Erythroblast (primary cell): ENCODE measurements at places on chromosomes 2 and 18.
A peak's percentile ranks its signal among the peaks of the same experiment; 100 is the strongest.

DNA sequence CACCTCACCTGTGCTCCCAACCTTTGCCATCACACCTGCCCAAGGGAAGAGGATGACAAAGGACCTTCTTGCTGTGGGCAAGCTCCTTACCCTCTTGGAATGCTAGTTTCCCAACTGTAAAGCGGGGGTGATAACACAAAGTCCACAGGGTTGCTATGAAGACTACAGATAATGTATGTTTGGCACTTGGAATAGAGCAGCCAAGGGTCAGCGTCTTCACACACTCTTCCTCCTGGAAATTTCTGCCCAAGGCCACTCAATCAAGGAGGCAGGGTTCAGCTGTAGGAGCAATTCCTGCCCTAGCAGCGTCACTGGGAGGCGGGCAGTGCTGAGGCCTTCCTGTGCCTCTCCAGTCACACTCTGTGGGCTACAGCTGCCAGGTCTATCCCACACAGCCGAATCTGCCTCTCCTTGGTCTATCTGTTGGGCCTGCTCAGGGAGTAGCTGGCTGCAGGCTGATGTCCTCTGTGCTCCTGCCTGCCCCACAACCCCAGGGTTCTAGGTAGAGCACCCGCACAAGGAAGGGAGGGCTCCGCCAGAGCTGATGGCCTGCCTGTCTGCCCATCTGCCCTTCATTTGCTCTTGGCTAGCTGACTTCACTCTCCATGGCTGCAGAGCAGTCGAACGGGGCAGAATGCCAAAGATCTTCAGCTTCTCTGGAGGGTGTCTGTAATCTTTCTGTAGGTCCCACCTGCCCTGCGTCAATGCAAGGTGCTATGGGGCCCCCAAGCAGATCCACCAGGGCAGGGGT, 91.9 kb downstream of the MRO start:
- no peak for DNase-seq

DNA sequence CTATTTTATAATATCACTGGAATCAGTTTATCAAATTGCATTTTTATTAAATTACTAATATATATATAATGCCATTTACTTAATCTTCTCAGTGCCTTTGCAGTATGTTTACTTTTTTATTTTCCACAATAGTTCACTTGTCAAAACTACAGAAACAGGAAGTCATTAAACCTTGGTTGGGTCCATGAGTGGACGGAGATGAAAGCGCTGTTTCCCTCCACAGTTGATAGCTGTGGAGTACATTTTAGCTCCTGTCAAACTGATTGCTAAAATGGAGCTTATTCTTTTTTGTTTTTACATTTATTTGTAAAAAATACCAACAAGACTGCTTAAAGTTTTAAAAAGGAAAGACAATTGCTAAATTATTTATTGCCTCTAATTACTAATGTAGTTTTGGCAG, 19.2 kb downstream of the MFF start:
- DNase-seq: no peak

DNA sequence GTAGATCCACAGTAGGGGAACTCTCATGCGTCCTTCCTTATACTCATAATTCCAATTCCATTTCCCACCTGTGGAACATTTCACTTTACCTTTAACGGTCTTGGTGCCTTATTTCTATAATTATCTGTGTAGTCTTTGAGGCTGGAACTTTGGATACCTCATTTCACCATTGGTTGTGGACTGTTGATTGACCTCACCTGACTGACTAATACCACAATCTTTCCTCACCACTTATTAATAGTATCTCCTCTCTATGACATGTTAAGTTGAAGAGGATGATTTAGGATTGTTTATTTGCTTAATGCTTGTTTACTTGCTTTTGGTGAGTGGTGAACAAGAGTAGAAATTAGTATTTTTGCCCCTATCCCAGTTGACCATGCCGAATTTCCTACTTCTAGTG, 50.0 kb downstream of the R3HDM1 start:
- no peak for DNase-seq

DNA sequence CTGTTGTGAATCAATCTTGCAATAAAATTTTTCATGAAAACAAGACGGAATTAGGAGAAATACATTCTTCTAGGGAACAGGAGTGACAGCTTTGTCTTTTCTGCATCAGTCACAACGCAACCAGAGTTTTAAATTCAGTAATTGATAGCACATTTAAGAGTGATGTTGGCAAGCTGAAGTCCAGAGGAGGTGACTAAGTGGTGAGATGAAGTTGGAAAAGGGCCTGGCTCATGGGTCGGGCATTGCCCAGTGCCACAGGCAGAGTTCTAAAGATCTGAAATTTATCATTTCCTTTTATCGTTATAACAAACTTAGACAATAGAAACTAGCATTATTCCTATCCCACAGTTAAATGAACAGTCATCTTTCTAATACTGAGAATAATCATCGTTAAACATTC, 764.6 kb upstream of the ZEB2 start:
- no peak for DNase-seq

- DNase-seq: peak; percentile 33
Measured at GRCh38 chr2:46876741-46877384, 38.7 kb downstream of the MCFD2 start.

DNA sequence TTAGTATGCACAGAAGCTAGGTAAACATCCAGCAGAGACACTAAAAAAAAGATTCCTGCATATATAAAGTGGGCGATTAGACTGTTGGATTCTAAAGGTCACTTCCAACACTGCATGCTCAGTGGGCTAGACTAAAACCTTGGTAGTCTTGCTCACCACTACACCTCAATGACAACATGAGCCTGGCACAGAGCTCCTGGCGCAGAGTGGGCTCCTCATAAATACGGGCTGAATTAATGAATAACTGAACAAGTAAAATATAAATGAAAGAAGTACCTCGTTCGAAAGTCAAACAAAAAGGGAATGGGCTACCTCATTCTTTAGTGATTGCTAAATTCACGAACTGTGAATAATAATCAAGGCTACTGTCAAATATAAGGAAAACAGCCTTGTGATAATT, 185.3 kb downstream of the STK39 start:
- no peak for DNase-seq

- DNase-seq: peak; percentile 99
Measured at GRCh38 chr18:45967007-45967706, at the start of gene EPG5. TSS of gene EPG5 (minus strand) at chr18:45967329. CDS start at chr18:45967239, 90 bp downstream.

- no peak for DNase-seq
Measured at GRCh38 chr2:9693196-9693491, 62.3 kb upstream of the YWHAQ start.

GRCh38 chr18:3139406-3139805, 80.4 kb downstream of the MYOM1 start:
- no peak for DNase-seq

DNA sequence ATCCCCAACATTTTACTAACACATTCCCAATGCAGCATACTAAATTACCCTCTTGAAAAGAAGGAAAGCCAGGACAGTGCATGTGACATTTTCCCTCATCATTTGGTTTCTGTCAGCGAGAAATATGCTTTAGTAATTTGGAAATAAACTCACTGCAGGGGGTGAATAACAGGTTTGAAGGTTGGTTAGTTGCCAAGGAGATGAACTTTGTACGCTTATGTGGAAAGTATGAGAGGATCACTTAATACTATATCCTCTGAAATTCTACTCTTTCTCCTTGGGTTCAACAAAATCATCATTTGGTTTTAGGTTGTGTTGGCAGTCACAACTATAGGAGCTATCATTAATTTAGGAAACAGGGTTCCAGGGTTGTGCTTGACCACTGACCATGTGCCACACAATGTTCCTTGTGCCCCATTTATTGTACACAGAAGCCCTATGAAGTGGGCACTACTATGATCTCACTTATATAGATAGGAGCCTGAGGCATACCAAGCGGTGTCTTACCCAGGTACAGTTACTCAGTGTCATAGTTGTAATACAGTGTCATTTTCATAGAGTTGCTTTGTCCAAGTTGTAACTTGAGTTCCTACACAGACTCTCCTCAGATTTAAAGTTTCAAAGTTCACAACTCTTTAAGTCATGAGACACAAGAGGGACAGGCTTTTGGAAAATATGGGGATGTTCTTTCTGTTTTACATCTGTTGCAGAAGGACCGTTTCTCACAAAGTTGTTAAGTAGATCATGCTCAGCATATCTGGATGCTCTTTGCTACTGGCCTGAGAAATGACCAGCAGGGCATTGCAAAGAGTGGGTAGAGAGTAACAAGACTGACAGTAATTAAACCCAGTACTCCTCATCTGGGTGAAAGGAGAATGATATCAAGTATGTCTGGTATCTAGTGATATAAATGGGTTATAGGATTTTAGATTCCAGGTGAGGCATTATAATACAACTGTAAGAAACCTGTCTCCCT, 91.8 kb downstream of the MAP4K4 start:
- DNase-seq: no peak

DNA sequence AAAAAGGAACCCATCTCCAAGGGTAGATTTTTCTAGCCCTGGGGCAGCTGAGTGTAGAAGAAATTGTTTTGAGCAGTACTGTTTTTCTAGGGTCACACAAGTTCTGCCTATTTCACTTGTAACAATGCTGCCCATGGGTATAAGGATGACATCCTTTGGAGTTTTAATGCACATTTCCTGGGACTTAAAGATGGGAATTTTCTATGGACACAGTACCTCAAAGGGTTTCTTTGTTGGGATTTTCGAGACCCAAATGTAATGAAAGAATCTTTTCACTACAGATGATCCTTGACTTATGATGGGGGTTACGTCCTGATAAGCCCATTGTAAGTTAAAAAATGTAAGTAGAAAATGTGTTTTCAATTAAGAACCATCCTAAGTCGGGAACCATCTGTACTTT, 31.8 kb downstream of the CDC42EP3 start:
- DNase-seq: no peak

DNA sequence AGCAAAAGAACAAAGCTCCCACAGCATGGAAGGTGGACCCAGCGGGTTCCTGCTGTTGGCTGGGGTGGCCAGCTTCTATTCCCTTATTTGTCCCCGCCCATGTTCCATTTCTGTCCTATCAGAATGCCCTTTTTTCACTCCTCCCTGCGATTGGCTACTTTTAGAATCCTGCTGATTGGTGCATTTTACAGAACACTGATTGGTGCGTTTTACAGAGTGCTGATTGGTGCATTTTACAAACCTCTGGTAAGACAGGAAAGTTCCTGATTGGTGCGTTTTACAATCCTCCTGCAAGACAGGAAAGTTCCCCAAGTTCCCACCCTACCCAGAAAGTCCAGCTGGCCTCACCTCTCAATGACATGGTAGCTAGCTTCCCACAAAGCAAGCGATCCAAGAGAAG, 40.2 kb upstream of the UGP2 start:
- peak; percentile 3 for DNase-seq

DNA sequence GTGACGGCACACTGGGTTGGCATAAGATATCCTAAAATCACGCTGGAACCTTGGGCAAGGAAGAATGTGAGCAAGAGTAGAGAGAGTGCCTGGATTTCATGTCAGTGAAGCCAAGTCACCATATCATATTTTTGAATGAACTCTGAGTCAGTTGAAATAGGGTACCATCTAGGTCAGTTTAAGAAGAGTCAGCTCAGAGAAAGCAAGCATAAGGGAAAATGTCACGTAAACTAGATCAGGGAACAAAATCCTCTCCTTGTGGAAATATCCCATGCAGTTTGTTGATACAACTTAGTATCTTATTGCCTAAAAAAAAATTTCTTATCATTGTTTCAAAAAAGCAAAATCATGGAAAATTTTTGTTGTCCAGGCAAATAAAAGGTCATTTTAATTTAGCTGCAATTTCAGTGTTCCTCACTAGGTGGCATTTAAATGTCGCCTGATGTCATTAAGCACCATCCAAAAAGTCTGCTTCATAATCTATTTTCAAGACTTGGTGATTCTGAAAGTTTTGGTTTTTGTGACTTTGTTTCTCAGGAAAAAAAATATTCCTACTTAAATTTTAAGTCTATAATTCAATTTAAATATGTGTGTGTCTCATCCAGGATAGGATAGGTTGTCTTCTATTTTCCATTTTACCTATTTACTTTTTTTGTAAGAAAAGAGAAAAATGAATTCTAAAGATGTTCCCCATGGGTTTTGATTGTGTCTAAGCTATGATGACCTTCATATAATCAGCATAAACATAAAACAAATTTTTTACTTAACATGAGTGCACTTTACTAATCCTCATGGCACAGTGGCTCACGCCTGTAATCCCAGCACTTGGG, 19.6 kb downstream of the RSAD2 start:
- DNase-seq: peak; percentile 77

- DNase-seq: no peak
Measured at GRCh38 chr2:187614756-187615155, 60.5 kb upstream of the TFPI start.

DNA sequence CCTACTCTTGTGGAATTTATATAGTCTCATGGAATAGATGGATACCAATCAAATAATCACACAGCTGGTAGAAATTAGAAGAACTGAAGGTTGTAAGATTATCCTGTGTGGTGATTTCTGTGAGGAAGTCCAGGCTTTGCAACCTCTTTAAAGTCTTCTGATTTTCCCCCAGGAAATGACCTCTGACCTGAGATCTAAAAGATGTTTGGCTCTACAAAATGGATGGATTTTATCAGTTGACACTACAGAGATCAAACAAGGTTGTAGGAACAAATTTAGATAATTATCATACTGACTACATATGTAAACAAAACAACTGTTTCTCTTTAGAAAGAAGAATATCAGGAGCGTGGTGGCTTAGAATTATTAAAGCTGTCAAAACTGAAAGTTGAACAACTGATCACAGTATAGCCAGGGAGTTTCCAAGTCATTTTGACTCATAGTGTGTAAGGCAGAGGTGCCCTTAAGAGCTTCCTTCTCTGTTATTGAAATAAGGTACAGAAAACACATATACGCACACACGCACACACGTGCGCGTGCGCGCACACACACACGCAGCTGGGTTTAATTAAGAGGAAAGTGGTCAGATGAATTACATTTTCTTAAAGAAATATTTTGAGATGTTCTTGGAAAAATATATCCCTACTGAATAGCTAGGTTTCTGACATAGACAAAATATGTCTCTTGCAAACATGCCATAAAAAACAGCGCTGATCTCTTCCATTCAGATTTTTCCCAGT, 35.5 kb upstream of the PELI1 start:
- DNase-seq: no peak

GRCh38 chr2:60352491-60353405, 200.7 kb downstream of the BCL11A start:
- DNase-seq: no peak

- DNase-seq: peak; percentile 76
Measured at GRCh38 chr18:54945576-54946125, 13.6 kb downstream of the CCDC68 start.

GRCh38 chr18:11733031-11733430, 44.0 kb downstream of the GNAL start:
- peak; percentile 87 for DNase-seq

- no peak for DNase-seq
Measured at GRCh38 chr18:13382366-13382953, 163.9 kb downstream of the LDLRAD4 start.

- no peak for DNase-seq
Measured at GRCh38 chr2:45812011-45812500, 160.6 kb downstream of the PRKCE start.

GRCh38 chr18:13452388-13452811, 233.8 kb downstream of the LDLRAD4 start:
- DNase-seq: no peak

GRCh38 chr18:25081001-25081400, 271.0 kb downstream of the ZNF521 start:
- no peak for DNase-seq

- DNase-seq: no peak
Measured at GRCh38 chr2:108324531-108325255, 36.0 kb downstream of the SULT1C2 start.
